Stimulated activated CD4-positive, alpha-beta T cell treated with anti-CD3 and anti-CD28 coated beads, Interleukin-2, amount 100 ng/mL, for 48 hours (primary cell): ENCODE measurements at places on chromosomes 3 and 15.

GRCh38 chr3:155184011-155184410 lies 103.9 kb downstream of the MME start:
- no peak for DNase-seq

GRCh38 chr3:61029194-61029593 lies 222.1 kb downstream of the FHIT start:
- DNase-seq, result no peak

DNA sequence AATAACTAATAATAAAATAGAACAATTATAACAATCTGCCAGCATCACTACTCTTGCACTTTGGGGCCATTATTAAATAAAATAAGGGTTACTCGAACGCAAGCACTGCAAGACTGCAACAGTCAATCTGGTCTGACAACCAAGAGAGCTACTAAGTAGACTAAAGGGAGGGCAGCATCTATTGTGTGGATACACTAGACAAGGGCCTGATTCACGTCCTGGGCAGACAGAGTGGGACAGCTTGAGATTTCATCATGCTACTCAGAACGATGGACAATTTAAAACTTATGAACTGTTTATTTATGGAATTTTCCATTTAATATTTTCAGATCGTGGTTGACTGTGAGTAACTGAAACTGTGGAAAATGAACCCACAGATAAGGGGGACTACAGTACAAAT lies 39.5 kb downstream of the TNIK start:
- no peak for DNase-seq

- DNase-seq, result no peak
Measured at GRCh38 chr3:193812078-193812725, 219.2 kb downstream of the OPA1 start.

DNA sequence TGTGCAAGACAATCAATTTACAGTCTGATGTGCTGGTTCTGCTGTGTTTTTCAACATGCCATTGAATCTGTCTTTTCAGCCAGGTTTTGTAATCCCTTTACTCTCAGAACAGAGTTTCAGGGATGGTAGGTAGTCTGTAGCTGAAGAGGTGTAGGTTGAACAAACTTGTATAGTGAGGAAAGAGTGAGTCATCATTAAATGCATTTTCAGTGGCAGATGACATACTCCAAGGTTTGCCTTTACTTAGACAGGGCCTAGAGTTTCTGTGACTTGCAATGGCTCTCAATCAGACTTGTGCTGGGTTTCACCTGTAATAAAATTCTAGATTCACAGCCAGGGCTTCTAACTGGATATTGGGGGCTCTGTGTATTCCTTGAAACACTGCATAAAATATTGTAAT lies 94.6 kb downstream of the CYP19A1 start:
- DNase-seq, result no peak

- DNase-seq, result no peak
Measured at GRCh38 chr3:185935465-185936272, 2.1 kb downstream of the TRA2B start.

DNA sequence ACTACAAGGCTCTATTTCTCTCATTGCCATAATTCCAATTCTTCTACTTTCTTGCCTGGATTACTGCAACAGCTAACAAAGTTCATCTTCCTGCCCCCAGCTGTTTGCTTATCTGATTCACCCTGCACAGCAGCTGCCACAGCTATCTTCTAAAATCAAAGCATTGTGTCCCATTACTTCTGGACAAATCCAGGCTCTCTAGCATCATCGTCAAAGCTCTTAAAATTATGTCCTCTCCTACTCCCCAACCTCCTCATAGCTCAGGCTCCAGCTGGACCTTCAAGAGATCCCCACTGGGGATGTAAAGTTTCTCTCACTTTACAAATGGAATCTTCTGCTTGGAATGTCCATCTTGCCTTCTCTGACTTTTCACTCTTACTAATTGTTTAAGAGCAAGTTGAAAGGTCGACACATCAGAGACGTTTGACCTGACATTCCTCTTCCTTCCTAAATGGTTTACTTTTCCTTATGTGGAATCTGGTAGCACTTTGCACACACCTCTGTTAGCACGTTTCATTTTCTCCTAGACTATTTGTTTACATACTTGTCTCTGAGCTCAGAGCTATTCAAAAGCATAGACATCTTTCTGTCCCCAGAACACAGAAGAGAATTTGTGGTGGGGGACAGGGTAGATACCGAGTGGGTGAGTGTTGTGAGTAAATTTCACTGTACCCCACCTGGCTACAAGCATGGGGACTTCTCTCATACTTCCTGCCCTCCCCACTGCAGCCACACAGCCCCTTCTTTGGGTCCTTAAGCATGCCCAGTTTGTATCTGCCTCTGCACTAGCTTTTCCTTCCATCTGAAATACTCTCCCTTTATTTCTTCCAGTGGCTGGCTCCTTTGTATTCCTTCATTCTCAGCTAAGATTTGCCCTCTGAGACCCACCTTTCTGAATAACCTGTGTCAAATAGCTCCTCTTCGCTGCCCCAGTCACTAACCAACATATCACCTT lies 77.9 kb downstream of the SERPINI1 start:
- no peak for DNase-seq

GRCh38 chr3:128908951-128909350 lies 29.5 kb downstream of the ACAD9 start:
- no peak for DNase-seq

GRCh38 chr3:135452881-135453280 lies 512.6 kb upstream of the PPP2R3A start:
- DNase-seq, result no peak

- DNase-seq, result no peak
Measured at GRCh38 chr3:195790901-195791300, 20.8 kb downstream of the MUC4 start.

DNA sequence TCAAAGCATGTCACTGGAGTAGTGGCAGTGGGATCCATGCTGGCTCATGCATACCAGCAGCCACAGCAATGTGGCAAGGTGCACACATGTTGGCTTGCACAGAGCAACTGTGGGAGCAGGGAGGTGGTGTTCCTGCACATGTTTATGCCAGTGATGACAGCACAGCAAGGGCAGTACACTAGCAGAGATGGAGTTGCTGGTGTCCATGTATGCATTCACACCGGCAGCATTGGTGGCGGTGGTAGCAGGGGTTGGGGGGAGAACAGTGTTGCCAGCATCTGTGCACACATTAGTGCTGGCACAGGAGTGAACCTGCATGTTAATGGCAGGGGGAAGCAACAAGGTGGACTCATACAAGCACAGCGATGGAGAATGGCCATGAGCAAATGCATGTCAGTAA lies 202.0 kb upstream of the KCNMB2 start:
- no peak for DNase-seq

GRCh38 chr15:55003965-55004873 lies 192.5 kb downstream of the RSL24D1 start:
- no peak for DNase-seq

- DNase-seq, result no peak
Measured at GRCh38 chr3:171495413-171495812, 35.2 kb upstream of the TNIK start.
